Non-pigmented ciliary epithelial cell (primary cell): ENCODE measurements at places on chromosomes 4 and X.

DNA sequence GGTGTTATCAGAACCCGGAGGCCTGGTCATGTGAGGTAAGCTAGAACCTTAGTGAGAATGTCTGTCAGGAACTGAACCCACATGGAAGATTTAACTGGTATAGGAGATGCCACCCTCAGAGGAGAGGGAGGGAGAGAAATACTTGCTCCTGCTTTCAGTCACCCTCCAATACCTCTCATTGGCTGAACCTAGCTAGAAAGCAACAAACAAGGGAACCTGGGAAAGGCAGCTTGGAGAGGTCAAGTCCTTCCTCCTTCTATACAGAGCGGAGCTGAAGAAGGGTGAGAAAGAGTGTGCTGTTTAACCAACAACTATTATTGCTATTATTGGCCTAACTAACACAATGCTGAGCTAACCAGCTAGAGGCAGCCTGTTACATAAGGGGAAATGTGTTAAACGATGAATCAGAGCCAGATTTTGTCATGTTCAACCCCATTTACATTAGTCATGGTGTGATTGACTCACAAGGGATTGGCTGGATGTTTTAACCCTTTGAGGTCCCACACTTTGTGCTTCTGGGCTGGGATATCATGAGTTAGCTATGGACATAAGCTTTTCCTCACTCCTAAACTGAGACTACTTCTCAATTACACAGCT is 96.5 kb upstream of the ESX1 start:
- peak; percentile 74 for DNase-seq

DNA sequence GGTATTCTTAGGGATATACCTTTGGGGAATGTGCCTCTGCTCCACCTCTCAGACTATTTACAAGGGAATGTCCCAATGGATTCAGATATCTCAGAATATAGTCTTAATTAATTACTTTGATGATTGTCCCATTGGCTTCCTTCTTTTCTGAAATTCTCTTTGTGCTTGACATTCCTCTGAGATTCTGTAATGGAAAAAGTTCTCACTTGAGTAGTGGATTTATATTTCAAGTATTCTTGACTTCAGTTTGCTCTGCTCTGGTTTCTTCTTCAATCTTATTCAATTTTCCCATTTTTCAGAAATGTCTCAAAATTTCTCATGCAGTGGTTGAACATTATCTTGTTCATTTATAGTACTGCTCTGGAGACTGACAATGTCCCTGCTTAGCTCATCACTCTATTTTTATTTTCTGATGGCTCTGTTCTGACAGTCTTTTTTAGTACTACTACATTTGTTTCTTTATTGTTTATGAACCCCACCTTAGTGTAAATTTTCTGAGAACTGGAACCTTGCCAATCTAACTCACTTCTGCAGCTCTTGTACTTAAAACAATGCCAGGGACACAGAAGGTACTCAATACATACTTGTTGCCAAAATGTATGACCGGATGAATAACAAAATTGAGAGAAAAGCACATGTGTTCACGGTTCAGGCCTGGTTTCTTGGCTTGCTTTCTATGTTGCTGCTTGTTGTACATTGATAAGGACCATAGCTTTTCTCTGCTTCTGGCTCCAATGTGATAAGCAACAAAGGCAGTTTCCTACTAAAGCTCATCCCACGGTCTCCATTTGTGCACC is 471.7 kb downstream of the GASK1B start:
- no peak for DNase-seq

- no peak for DNase-seq
Observed at GRCh38 chrX:118652717-118653116, 74.7 kb upstream of the IL13RA1 start.

DNA sequence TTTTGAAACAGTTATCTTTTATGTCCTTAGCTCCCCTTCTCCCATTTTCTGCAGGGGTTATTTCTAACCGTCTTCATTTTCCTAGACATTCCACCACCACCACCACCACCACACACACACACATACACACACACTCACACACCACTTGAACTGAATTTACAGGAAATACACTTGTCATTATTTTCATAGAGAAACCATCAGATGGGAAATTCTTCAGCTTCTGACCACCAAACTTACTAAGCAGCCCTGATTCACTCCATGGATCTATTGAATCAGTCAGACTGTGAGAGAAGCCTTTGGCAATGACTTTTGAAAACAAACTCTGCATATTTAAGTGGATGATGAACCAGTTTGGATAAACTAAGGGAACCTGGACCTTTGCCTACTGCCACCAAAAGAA is 210.1 kb upstream of the NHS start:
- DNase-seq = no peak
